ENCODE measurements at places on chromosomes 12 and 14.

DNA sequence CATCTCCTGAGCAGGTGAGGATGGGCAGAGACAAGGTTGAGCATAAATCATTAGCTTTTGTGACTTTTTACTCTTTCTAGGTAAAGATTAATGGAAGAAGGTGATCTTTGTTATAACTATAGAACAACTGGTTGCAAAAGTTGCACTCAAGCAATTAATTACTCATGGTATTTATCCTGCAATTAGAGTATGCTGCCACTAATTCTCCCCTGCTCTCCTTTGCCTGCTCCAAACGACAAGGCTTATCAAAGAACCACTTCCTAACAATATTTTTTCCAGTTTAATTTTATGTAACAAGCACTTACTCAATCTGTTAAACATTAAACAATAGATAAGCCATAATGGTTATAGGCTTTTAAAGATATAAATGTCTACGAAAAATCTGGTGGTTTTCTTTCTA, 189.9 kb upstream of the PELI2 start:
- no peak for DNase-seq

GRCh38 chr12:93245543-93245942, 132.2 kb upstream of the NUDT4 start:
- DNase-seq: no peak

GRCh38 chr14:103001226-103001625, 56.1 kb downstream of the CDC42BPB start:
- DNase-seq: no peak

DNA sequence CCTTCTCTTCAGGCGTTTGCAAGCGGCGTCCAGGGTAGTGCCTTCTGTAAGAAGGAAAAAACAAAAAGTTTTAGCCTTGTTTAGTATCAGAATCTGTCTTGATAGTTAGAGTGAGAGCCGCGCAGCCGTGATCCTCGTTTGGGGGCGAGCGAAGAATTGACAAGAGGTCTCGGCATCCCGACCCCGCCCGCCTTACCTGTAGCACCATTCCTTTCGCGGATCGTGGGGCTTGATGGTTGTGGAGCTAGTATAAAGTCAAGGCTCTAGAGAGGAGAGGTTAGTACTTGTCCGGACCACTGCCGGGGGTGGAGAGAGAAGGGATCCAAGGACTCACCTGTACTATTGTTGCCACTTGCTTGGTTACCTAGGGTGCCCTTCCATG, 494 bp downstream of the TMTC3 start:
- DNase-seq: no peak

- no peak for DNase-seq
These were observed 50.6 kb downstream of the NCOR2 start for GRCh38 chr12:124516850-124517249.

GRCh38 chr14:50865391-50866076, 6.3 kb upstream of the ABHD12B start:
- DNase-seq: no peak

DNA sequence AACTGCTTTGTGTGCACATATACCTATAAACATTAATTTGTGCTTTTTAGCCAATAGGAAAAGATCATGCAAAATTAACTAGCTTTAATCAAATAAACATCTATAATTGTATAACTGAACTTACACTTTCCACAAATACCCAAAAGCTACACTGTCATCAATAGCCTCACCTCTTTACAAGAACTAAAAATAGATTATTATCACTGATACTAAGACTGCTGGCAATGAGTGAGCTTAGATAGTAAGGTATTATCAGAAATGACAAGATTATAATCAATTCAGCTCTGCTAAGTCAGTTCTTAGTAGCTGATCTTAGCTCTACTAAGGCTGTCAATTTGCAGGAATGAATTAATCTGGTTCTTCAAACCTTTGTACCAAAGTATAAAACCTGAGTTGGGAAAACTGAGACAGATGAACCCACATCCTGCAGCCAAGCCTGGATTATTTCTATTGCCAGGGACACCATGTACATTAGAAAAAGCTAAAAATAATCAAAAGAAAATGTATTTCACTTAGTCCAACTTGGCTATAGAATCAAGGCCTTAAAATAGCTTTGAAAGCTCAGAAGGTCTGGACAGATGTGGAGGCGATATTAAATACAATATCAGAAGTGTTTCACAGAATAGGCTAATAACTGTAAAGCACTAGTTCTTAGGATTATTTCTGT, 5.2 kb downstream of the FKBP3 start:
- DNase-seq: no peak

- no peak for DNase-seq
These were observed 18.2 kb upstream of the ANAPC7 start for GRCh38 chr12:110421701-110422100.

DNA sequence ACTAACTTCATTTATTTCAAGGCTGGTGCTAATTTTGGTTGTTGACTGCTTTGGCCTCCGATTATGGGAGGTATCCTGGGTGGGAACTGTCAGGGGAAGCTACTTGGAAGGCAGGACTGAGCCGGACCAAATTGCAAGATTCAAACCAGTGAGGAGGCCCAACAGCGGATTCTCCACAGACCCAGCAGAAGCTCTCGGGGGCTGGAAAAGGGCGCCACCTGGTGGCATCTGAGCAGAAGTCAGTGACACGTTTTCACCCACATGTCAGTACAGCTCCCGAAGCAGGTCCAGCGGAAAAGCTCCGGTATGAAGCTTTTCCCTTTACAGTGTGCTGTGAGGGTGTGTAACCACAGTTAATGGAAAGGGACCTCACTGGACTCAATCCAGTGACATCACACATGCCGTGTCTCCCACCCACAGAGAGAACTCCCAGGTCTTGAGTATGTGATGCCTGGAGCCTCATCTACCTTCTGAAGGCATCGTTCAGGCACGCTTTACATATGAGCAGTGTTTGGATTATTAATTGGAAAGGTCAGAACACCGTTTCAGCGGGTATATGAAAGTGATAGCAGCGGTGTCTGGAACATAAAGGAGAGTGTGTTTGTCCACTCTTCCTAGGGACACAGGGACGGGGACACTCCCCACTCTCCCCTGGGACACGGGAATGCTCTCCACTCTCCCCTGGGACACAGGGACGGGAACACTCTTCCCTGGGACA, 3.6 kb upstream of the P2RX2 start:
- peak; percentile 91 for DNase-seq

GRCh38 chr12:57202321-57202720, 14.3 kb upstream of the NXPH4 start:
- no peak for DNase-seq

- DNase-seq: no peak
These were observed 6.1 kb upstream of the SERPINA11 start for GRCh38 chr14:94458558-94459205.

DNA sequence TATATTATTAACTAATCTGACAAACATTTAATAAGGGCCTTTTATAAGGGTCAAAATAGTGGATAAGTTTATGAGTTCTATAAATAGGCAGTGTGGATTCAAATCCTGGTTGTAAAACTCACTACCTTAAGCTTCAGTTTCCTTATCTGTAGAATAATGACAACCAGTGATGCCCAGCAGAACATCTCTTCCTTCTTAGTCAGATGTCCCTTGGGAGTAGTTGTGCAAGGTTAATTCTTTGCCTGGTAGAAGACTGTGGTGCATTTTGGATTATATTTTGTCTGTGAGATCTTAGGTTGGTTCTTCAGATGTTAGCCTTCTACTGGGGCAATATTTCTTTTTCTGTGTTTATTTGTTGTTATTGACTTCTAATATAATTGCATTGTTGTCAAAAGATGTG, 59.5 kb downstream of the ARID2 start:
- no peak for DNase-seq

Measured in ecto neural progenitor cell (in vitro differentiated cells).